ENCODE measurements at places on chromosomes 4 and X. TPM values are rescaled to one million over a fixed set of nuclear protein-coding genes. Genes with fewer than 3 reads are reported as not detected.

DNA sequence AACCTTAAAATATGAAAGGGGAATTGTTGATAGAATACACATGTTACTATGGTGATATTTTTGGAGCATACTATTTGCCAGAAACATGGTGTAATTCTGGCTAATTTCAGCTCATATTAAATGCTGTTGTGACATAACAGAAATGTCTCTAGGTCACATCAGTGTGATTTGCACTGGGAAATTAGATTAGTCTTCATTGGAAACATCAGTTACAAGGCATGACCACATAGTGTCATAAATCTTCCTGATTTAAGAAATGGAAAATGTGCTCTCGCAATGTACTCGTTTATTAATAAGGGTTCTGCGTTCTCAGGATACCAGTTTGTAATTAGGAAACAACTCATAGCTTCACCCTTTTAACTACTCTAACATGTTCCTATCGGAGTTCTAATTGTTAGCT, 72.9 kb upstream of the GYPA start:
- no peak overlapping the region for H3K27ac ChIP-seq
- no peaks in the 10 kb centered on the region for H3K27me3 ChIP-seq

DNA sequence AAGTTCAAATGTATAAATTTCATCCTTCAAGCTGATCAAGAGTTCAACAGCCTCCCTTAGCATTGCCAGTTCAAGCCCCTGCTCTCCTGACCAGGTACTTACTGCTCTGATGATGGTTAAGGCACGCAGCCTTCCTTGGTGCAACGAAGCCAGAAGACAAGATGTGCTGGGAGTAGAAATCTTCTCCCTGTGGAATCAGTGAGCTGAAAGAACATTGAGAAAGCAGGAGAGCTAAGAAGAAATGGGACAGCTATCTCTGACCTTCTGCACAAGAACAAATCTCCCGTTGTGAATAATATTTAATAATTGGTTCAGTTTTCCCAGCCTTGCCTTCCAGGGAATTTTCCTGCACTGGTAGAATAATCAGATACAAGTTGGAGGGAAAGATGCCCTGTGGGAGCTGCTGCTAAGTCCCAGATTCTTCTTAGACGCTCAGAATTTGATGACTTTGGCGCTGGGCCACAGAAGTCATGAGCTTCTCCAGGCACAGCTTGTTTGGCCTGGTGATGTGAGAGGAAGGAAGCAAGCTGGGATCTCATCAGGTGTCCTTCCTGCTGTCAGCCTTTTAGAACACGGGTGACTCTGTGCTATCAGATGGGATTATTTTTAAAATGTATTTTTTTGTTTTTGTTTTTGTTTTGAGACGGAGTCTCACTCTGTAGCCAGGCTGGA, 77.8 kb downstream of the CD38 start:
- no peak overlapping the region for H3K4me3 ChIP-seq
- no peaks in the 10 kb centered on the region for H3K4me1 ChIP-seq
- no peak overlapping the region for H3K27ac ChIP-seq
- H3K36me3 ChIP-seq: no peaks in the 10 kb centered on the region
- H3K27me3 ChIP-seq: no peaks in the 10 kb centered on the region

DNA sequence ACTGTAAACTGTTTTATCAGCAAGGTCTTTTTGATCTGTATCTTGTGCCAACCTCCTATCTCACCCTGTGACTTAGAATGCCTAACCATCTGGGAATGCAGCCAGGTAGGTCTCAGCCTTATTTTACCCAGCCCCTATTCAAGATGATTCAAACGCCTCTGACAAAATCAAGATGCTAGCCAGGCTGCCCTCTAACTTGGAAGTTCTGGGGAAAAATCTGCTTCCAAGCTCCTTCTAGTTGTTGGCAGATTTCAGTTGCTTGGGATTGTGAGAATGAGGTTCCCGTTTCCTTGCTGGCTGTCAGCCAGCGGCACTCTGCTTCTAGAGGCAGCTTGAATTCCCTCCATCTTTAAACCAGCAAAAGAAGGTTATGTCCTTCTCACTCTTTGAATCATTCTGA, 34.7 kb downstream of the LUZP4 start:
- DNase-seq: no peak
- no peaks in the 10 kb centered on the region for H3K36me3 ChIP-seq
- no peaks in the 10 kb centered on the region for H3K4me1 ChIP-seq
- H3K4me3 ChIP-seq: no peak overlapping the region
- H3K27me3 ChIP-seq: no peaks in the 10 kb centered on the region

ADD1 gene
- 249 TPM for total RNA-seq

MED14 gene
- total RNA-seq: 61.8 TPM

EDNRA gene
- total RNA-seq: 13.3 TPM

TEC gene
- 3.4 TPM for total RNA-seq

TLL1 gene
- 0.16 TPM for total RNA-seq

Data from progenitor cell of endocrine pancreas (in vitro differentiated cells).